Activated naive CD4-positive, alpha-beta T cell treated with Interleukin-2 at 50 U/mL for 16 hours (primary cell): ENCODE measurements at places on chromosomes 6 and 20.

DNA sequence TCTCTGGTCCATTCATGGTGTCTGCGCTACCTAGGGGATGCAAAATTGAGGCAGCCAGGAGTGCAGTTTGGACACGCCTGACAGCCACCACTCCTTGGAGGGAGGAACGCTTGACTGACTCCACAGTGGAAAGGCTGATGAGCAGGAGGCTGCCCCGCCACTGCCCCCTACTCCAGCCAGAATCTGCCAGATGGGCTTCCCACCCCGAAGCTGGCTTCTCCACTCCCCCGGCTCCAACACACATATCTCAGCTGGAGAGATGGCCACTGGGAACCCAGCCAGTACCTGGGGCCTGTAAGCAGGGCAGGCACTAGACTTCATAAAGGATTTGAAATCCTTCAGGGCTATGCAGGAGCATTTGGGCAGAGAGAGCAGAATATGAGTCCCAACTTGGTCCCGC, 51.4 kb upstream of the BLCAP start:
- DNase-seq = no peak

DNA sequence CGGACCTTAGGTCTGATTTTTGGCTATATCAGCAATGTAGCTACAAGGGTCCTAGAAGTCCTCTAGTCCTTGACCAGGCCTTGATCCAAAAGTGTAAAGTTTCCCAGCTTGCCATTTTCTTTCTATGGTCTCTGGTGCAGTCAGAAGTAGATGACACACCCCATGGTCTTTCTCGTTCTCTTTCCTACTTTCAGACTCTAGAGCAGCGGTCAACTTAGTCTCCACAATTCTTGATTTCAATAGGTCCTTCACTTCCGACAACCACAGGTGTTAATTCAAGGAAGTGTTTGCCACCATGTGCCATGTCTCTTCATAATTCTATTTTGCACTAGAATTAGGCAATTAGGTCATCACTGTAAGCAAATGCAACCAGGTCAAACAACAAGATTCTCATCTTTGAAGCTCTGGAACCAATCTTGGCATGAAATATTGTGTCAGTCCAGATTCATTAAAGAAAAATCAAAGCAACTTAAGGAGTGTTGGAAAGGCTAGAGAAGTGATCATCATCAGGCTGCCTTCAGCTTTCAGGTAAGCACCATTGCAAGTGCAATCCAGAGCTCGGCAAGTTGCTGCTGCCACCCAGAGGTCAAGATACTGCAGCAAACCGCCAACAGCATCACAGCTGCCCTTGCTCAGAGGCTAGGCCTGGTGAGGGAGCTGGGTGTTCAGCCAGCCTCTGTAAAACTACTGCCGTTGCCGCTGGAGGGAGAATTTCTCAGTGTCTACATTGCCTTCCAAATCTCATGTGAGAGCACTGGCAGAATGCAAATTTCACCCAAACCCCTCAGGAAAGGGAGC, 5.6 kb upstream of the SYNE1 start:
- peak; percentile 9 for DNase-seq

GRCh38 chr6:137743493-137743892, 123.6 kb upstream of the TNFAIP3 start:
- no peak for DNase-seq

- no peak for DNase-seq
These were observed 90.9 kb upstream of the MC3R start for GRCh38 chr20:56157530-56158203.

DNA sequence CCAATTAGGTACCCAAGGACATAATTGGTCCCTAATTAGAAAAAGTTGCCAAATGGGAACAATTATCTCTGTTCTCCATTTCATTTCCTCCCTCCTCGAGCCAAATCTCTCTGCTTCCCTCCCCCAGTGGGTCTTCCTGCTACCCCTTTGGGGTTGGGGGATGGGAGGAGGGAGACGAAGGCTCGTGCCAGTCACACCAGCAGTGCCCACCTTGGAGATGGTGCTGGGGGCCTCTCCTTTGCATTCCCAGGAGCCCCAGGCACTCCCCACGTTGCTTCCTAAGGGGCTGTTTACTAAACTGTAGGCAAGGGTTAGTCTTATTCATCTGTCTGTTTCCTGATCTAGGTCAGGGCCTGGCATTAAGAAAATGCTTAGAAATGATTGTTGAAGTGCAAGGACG, 33.1 kb downstream of the MDFI start:
- DNase-seq = no peak

DNA sequence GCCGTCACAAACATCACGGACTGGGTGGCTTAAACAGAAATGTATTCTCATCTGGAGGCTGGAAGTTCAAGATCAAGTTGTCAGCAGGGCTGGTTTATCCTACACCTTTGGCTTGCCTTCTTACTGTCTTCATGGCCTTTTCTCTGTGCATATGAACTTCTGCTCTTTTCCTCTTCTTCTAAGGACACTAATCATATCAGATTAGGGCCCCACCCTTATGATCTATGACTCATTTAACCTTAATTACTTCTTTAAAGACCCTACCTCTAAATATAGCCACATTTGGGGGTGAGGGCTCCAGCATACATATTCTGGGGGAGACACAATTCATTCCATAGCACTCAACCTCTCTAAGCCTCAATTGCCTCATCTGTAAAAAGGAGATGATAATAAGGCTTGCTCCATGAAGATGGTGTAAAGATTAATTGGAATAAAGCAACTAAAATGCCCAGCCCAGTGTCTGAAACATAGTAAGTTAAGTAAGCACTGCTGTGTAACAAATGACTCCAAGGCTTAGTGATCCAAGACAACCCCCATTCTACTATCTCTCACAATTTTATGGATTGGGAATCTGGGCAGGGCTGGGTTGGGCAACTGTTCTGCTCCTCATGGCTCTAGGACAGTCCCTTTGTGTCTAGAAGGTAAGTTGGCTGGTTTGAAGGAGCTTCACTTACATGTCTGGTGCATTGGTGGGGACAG, 119.8 kb downstream of the BANF2 start:
- no peak for DNase-seq

GRCh38 chr6:161443848-161444247, 170.0 kb upstream of the AGPAT4 start:
- no peak for DNase-seq

- no peak for DNase-seq
These were observed 35.3 kb downstream of the RALGAPA2 start for GRCh38 chr20:20677186-20677585.

DNA sequence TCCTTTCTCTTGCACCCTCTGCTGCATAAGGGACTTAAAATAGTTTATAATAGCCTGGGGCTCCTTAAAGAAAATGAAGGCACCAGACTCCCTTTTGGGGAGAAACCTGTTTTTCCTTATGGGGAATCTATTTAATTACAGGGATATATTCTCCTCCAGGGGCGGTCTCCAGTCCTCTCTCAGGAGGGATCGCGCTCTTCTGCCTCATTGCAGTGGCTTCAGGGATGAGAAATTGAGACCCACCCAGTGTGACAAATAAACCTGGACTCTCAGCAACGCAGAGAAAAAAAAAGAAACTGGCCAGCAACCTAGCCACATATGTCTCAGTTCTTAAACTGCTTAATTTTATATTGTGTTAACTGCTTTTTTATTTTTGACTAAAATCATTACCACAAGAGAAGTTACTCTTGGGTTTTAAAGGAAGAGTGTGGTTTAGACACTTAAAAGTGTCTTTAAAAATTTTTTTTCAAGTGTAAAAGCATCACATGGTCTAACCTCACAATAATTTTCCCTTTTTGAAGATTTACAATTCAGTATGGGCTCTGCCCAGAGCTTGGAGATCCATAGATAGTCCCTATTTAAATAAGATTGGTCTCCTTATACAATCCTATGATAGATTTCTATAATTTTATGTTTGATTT, 11.7 kb upstream of the GOPC start:
- DNase-seq = no peak

DNA sequence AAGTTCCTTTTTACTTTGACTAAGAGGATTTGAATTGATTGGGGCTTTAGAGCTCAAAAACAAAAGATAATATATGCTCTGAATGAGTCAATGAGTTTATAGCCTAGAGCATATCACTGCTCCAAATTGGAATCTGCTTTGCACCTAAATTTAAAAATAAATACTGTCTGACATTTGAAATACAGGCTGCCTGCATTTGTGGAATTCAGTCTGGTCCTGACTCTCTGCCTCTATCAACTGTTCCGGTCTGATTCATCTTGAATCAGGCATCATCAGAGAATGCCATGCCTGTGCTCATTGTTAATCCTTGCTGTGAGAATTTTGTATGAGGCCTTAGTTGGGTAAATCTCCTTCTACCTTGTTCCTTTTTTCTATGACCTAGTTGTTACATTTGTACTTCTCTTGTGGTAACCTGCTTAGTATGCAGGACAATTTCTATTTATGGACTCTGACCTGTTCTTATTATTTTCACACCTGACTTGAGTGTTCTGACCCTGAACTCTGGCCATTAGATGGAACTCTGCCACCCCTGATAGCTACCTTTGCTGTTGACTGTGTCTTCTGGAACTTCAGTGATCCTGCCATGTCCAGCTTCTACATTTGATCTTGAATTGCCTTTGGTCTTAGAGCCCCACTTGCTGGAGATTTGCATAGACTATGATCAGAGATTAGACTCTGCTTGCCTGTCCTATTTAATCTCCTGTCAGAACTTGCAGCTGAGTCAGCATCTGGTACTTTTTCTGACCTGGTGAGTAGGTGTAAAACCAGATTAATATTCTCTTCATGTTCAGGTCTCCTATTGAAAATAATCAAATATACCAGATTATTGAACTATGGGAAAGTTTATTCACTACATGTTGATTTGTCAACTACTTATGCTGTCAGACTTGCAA, 442.7 kb upstream of the HS3ST5 start:
- DNase-seq = no peak

- no peak for DNase-seq
These were observed 102.0 kb downstream of the ANKS1A start for GRCh38 chr6:34990971-34991560.

GRCh38 chr20:31788578-31788977, 30.6 kb upstream of the MYLK2 start:
- DNase-seq = no peak

DNA sequence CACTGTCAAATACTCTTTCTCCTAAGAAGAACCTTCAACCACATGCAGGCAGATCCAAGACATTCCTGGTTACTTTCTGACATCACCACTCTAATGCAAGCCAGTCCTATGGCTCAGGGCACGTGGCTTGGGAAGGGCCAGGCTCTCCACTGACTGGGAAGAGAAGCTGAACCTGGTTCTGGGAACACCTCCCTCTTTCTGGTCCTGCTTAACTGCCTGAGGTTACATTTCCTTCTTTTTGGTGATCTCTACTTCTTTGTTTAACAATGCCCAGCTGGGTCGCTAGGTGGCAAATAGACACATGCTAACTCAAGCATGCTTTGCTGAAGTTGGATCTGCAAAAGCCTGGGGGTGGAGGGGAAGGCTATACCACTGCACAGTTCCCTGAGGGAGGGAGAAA, 249.8 kb downstream of the GMDS start:
- DNase-seq = no peak

- no peak for DNase-seq
These were observed 122.5 kb downstream of the RNGTT start for GRCh38 chr6:88840796-88841539.

DNA sequence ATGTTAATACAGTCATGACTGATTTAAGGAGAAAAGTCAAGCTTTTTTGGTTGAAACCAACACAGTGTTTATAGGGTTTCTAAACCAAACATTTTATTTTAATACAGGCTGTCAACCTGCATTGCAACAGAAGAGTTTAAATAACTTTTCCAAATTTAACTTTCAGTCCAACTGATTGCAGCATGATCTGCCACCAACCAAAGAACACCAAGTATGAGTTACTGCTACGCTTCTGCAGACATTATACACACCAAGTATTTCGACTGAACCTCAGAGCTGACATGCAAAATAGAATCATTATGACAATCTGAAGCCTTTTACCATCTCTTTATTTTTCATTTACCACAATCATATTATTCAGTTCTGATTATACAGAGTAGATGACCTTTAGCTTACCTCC, 151.2 kb upstream of the DST start:
- DNase-seq = no peak

DNA sequence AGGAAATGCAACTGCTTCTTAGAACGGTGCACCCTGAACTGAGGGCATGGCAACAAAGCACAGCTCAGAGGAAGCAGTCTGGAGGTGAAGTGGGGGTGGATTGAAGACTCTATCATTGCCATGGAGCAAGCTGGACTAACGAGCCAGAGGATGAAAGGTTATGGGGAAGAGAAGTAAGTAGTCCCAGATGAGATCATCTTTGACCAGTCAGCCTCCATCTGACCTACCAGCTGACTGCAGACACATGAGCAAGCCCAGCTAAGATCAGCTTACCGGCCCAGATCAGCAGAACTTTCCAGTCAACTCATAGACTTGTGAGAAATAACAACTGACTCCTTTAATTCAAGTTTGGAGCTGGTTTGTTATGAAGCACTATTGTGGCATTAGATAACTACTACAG, 9.1 kb upstream of the JAG1 start:
- no peak for DNase-seq

DNA sequence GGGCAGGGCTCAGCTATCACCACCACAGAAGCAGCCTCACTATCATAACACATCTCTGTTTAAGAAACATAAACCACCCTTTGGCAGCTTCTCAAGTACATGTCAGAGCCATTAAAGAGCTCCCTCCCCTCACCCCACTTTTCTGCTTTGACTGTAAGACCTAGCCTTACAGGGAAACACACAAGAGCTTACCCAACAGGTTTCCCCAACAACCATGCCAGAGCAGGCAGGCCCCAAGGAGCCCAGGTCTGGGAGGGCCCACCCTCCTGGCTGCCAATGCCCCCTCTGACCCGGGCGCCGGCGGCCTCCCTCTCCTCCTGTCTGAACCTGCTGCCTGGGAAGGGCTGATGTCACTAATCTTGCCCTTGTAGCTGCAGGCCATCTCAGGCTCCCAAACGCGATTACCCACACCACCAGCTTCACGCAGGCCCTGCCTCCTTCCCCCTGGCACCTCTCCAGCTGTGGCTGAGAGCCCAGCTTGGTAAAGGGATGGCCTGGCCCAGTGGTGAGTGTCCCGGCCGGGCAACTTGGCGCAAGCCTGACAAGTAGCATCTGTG, 402.0 kb downstream of the MAFB start:
- no peak for DNase-seq

- no peak for DNase-seq
These were observed 20.4 kb downstream of the PRSS16 start for GRCh38 chr6:27267857-27268434.

DNA sequence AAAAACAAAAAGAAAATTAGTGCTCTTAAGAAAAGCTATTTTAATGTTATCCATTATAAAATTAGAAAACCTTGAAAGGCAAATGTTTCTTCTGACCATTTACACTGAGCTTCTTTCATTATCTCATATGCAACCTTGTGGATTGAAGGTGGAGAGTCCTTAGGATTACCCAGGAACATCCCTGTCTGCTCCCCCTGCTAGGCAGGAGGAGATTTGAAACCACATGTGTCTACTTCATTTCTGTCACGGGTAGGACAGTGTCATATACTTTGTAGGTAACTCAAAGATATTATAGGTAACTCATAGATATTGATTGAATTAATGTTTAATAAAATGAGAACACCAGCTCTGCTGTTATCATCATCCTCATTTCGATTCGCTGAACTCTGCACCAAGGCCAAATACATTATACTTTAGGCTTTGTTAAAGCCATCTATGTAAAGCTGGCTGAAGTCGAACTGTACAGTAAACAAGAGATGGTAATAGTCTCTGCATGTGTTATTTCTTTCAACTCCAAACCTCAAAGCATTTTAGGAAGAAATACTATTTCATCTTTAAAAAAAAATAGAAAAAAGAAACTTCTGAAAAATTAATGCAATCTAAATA, 49.5 kb downstream of the HDAC2 start:
- DNase-seq = no peak

- DNase-seq = no peak
These were observed 249.8 kb upstream of the PMEPA1 start for GRCh38 chr20:57959589-57959988.

- DNase-seq = no peak
These were observed 123.0 kb upstream of the ENPP5 start for GRCh38 chr6:46293641-46294316.

GRCh38 chr20:42788707-42789106, 401.0 kb downstream of the PTPRT start:
- DNase-seq = no peak
